Fibroblast of villous mesenchyme (primary cell): ENCODE measurements at places on chromosomes 16 and 17.

DNA sequence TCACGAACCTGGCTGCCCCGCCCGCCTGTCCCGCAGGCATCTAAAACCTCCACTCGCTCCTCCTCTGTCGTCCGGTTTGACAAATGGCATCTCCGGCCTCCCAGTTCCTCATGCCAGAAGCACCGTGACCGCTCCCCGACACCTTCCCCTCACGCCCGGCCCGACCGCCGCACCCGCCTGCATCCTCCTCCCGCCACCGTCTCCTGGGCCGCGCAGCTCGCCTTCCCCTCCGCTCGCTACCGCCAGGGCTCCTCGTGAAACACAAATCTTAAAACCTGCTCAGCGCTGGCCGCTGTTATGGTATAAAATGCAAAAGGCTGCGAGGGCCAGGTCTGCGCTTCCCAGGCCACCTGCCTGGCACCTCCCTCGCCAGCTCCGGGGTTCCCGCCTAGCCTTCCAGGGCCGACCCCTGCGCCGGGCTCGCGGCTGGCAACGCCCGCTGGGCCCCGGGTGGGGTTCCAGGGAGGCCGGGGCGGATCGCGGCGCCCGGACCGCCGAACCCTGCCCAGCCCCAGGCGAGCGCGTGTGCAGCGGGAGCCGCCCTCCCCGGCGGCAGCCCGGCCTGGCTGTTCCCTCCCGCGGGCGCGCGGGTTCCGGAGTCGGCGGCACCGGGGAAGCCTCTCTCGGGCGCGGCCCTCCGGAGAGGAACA is 488 bp downstream of the SPSB3 start:
- DNase-seq = peak; percentile 13

GRCh38 chr16:58853854-58854791 is 120.0 kb upstream of the GOT2 start:
- DNase-seq = no peak

DNA sequence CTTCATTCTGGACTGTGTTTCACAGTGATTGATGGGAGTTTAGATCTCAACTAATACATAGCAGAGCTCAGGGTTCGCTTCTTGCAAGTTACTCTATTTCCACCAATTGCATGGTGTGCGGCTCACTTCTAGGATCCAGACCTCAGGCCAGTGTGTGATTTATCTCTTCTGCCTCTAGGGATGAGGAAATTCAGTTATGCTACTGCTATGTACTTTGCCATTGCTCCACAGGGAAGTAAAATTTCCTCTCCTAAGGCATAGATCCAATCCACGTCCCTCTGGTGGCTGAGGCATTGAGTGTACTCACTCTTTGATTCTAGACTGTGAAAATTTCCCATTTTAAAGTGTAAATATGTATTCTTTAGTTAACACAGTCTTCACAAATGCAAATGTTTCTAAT is 214.1 kb downstream of the HS3ST3B1 start:
- peak; percentile 8 for DNase-seq

DNA sequence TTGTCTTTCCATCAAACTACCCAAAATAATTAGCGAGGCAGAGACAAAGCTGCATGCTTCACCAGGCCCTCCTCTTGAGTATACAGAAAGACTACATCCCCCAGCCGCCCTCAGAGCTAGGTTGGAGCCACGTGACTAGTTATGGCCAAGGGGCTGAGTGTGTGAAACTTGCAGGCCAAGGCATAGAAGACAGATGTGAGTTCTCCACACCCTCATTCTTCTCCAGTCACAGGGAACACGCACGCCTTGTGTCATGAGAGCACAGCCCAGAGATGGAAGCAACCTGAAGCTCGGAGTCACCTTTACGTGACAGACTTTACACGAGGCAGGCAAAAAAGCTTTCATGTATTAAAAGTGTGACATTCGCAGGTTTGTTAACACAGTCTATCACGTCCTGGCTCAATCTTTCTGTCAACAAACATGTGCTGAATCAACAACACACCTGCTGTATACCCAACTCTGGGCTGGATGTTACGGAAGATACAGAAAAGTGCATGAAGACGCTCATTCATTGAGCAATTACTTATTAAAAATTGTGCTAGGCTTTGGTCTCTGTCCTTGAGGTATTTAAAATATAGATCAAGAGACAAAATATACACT is 38.3 kb downstream of the STX8 start:
- no peak for DNase-seq

- peak; percentile 13 for DNase-seq
Measured at GRCh38 chr16:48538746-48539484, 71.1 kb downstream of the N4BP1 start.

GRCh38 chr16:29314292-29314934 is 92.1 kb downstream of the NPIPB11 start:
- no peak for DNase-seq

GRCh38 chr16:65005696-65006095 is 116.2 kb downstream of the CDH11 start:
- DNase-seq = peak; percentile 27

DNA sequence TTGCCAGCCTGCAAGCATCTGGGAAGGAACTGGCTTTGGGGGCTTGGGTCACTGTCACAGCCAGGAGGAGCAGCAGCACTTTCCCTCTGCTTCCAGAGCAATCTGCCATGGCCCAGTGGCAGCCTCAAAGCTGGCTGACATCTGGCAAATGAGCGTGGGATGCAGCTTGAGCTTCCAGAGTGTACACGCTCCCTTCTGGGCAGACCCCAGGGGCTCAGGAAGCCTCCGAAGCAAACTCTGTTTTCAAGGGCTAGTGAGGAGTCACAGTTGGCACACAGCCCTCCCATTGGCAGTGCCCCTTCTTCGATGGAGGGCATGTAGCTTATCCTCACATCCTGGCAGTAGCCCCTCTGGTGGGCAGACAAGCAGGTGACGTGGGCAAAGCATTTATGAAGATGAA is 249.6 kb downstream of the ENGASE start:
- no peak for DNase-seq

DNA sequence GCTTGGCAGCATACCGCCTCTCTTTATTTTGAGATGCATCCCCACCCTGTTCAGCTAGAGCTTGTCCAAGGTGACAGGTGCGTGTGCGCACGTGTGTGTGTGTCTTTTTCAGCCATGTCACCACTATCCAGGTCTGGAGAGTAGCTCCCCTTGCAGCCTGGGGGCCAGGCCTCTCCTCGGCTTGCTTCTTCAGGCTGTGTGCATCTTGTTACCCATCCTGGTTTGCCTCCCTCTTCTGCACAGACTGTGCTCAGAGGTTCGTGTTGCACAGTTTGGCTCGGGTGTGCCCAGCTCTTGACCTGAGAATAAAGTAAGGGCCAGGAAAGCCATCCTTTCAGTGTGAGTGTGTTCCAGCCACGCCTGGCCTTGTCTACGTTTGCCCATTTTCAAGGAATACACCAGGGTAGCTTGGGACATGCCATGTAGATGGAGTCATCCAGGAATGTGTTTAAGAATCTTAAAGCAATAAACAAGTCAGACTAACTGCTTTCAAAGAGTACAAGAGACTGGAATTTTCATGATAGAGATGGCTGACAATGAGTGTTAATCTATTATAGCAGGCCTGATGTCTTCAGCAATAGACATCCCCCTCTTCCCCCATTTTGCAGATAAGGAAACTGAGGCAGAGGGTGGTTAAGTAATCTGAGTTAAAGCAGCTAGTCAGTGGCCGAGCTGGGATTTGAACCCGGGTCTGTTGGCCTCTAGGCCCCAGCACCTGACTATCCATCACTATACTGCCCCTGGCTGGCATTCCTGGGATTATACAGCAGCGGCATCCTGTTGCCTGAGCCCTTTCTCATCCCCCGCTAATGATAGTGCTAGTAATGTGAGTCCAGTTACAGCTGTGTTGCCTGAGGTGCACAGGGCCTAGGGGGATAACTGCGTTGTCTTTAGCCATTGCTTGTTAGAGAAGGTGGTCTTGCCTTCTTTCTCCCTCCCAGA is 77.9 kb downstream of the KSR1 start:
- DNase-seq = peak; percentile 92

DNA sequence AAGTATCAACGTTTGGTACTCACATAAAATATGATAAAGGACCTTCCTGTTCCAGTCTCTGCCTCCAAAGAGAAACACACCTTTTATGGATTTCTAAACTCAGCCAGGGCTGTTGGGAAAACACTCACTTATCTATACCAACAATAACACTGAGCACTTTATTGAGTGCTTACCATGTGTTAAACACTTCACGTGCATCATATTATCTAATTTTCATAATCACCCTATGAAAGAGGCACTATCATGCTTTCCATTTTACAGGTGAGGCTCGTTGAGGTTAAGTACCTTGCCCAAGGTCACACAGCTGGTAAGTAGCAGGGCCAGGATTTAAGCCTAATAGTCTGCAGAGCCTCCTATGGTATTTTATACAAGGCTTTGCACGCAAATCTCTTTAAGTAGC is 251.5 kb upstream of the SOX9 start:
- no peak for DNase-seq

GRCh38 chr16:73915140-73915539 is 381.5 kb upstream of the PSMD7 start:
- no peak for DNase-seq

- no peak for DNase-seq
Measured at GRCh38 chr17:77577491-77577890, 381.0 kb upstream of the TNRC6C start.

DNA sequence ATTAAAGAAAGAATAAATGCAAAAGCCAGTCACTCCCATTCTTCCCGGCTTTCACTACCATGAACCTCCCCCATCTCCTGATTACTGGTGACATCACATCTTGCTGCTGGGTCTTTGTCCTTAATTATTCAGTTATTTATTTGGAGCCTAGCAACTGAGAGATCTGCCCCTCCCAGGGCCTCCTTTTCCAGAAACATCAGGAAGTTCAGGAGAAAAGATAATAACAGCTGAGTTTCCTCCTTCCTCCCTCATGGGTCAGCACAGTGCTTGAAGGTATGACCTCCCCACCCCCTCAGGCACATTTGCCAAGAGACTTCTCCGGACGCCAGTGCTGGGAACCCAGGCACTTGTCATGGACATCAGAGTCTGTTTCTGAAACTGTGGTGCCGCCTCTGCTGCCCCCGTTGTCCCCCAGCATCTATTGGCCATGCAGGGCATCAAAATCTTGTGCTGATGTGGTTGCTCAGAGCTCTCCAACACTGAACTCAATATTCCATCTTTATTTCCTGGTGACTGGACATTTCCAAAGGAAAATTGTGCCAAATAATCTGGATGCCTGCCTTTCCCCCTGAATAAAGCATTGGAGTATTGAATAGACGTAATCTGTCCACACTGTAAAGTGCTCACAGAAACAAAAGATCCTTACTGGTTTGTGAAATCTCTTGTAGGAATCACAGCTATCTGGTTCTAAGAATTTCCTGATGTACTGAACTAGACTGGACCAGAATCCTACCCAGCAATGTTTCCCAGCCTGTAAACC is 71.8 kb downstream of the ZNF18 start:
- DNase-seq = no peak

- DNase-seq = no peak
Measured at GRCh38 chr17:7132511-7133094, 18.0 kb upstream of the ASGR2 start.

DNA sequence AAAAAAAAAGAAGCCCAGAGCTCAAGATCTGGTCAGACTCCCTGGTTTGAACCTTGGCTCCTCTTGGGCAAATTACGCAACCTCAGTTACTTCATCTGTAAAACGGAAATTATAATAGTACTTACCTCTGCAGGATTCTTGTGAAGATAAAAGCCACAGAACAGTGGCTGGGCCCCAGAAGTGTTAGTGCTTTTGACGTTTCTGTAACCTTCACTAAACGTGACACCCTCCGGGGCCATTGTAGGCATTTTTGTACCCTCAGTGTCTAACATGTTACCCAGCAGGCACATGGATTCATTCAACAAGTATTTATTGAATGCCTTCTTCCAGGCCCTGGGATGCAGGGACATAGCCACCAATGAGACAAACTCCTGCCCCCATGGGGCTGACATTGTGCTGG is 58.0 kb downstream of the PITPNC1 start:
- peak; percentile 18 for DNase-seq

DNA sequence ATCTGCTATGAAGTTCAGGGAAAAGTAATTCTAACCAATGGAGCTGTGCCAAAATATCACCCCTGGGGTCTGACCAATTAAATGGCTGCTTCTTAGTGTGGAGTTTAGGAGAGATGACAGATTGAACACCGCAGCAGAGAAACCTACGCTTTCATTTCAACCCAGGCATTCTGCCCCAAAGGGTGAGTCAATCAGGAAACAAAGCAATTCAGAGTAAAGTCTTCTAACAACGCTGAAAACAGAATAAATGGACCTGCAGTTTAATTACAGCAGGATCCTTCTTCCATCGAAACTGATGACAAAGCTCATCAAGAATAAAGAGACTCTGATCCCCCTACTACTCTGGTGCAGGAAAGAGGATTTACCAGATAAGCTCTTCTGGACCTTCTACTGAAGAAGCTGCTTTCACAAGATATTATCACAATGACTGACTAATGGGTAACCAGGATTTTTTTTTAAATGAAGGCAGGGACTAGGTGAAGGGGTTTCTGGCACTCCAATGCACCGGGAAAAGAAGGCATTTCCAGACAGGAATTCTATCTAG is 16.7 kb downstream of the RFFL start:
- DNase-seq = no peak

DNA sequence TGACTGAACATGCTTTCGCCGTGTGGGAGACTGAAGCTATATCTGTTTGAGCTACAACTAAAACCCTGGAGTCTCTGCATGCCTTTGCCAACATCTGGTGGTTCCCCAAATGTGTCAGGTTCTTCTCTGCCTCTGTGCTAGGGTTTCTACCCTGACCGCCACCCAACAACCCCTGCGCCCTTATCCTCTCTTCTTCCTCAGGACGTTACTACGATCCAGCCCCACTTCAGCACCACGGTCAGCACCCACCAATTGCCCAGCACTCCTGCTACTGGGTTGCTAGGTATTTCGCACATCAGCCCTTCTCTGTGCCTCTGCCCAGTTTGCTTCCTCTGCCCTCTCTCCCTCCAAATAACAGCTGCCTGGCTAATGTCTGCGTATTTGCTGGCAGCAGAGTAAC is 106.3 kb upstream of the HSBP1 start:
- DNase-seq = peak; percentile 59

- DNase-seq = peak; percentile 92
Measured at GRCh38 chr17:29376667-29377270, 13.4 kb upstream of the TAOK1 start.

DNA sequence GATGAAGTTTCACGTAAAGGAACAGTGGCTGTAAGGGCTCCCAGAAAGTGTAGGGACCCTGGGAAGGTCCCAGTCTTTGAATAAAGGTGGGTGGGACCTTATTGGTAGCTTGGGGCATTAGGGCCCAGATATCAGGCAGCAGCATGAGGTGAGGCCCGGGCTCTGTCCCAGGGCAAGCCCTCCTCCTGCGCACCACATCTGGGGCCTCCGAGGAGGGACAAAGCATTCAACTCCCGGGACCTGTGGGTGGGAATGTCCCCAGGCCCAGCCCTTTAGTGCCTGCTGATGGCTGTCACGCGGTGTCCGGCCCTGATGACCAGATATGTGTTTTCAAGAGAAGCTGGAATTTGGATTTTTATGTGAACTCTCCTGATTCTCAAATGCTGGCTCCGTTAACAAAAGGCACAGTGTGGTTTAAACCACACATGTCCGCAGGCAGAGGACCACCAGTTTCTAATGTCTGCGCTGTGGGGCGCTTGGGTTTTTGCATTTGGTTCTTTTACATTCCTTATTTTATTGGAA is 30.4 kb downstream of the RAI1 start:
- peak; percentile 61 for DNase-seq

GRCh38 chr17:74690409-74690825 is 22.3 kb downstream of the CD300LF start:
- DNase-seq = no peak
